ENCODE measurements at places on chromosomes 16 and 17. TPM values are rescaled to one million over a fixed set of nuclear protein-coding genes. Genes with fewer than 3 reads are reported as not detected.

MYCBPAP gene
- 2.6 TPM for total RNA-seq

SLC39A11 gene
- total RNA-seq: 25.7 TPM

ABCA10 gene
- 0.44 TPM for total RNA-seq

ANKRD13B gene
- total RNA-seq: 46.2 TPM

SLC35G6 gene
- not detected for total RNA-seq

EFNB3 gene
- total RNA-seq: 0.08 TPM

SIAH1 gene
- 15.6 TPM for total RNA-seq

NT5M gene
- 5.8 TPM for total RNA-seq

SLFN12L gene
- 45.2 TPM for total RNA-seq

SLX1B gene
- 63.3 TPM for total RNA-seq

COL1A1 gene
- 1.2 TPM for total RNA-seq

C17orf50 gene
- not detected for total RNA-seq

ASGR2 gene
- not detected for total RNA-seq

ABR gene
- total RNA-seq: 66.7 TPM

Data from activated T-helper 1 cell treated with anti-CD3 and anti-CD28 coated beads, Interleukin-12 subunit alpha, Interleukin-12 subunit beta, Interleukin-2, Interleukin-4 antibody, amounts not matched to agents 30 ng/mL and 10 ng/mL and 1 ng/mL, durations not matched to agents 14 hours and 24 hours and 36 hours (primary cell).